ENCODE measurements at places on chromosomes 2 and 18.

DNA sequence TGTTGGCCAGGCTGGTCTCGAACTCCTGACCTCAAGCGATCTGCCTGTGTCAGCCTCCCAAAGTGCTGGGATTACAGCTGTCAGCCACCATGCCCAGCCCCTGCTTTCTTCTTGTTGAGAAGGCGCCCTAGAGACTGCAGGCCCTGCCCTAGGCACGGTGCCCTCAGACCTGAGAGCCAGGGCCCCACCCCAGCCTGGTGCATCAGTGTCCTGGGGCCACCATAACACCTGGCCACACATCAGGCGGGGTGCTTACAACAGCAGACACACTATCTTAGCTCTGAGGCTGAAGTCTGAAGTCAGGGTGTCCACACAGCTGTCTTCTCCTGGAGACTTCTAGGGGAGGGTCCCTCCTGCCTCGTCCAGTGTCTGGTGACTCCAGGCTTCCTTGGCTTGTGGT is 120.6 kb downstream of the NDUFA10 start:
- DNase-seq: no peak

DNA sequence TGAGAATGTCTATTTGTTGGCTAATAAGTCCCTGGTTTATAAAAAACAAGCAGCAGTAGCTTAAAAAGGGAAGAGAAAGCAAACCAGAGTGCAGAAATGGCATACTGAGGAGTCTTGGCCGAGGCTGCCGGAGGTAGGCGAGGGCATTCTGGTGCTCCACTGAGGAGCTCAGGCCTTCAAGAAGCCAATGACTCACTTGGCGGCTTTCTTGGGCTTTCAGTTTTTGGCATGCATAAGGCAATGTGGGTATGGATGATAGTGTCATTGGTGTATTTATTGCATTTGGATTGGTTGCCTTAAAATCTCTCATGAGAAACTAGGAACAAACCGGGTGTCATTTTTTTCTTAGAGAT is 119.6 kb upstream of the ARL5A start:
- no peak for DNase-seq

GRCh38 chr18:54762386-54762785 is 65.9 kb upstream of the RAB27B start:
- DNase-seq: no peak

DNA sequence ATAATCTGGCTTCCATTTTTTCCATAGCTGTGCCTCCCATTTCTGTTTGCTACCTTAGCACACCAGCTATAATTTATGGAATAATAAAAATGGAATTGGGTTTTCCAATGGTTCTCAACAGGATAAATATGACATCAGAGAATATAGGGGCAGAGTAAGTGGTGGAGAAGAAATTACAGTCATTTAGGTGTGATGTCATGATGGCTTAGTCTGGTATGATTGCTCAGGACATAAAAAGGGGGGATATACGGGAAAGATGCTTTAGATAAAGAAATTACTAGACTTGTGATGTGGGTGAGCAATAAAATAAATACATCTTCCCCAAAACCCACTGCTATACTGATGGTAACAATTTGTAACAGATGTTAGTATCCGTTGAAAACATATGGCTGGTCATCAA is 21.6 kb upstream of the KIF5C start:
- no peak for DNase-seq

GRCh38 chr2:42939411-42940206 is 147.2 kb upstream of the HAAO start:
- DNase-seq: no peak

- DNase-seq: no peak
Measured at GRCh38 chr2:48049371-48049770, 143.1 kb upstream of the FBXO11 start.

DNA sequence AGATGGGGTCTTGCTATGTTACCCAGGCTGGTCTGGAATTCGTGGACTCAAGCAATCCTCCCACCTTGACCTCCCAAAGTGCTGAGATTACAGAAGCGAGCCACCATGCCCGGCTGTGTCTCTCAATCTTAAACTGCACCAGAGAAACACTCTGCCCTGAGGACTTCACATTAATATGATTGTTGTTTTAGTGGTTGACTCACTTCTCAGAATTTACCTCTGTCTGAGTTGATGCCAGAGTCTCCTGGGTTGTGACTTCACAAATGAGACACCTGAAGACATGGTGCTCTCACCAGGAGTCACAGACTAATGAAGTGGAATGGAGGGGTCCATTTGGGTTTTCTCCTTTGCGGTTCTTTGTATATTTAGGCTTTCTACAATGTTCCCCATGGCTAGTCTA is 61.0 kb upstream of the TGIF1 start:
- DNase-seq: no peak

GRCh38 chr2:161426455-161426921 is 10.4 kb downstream of the TBR1 start:
- no peak for DNase-seq

DNA sequence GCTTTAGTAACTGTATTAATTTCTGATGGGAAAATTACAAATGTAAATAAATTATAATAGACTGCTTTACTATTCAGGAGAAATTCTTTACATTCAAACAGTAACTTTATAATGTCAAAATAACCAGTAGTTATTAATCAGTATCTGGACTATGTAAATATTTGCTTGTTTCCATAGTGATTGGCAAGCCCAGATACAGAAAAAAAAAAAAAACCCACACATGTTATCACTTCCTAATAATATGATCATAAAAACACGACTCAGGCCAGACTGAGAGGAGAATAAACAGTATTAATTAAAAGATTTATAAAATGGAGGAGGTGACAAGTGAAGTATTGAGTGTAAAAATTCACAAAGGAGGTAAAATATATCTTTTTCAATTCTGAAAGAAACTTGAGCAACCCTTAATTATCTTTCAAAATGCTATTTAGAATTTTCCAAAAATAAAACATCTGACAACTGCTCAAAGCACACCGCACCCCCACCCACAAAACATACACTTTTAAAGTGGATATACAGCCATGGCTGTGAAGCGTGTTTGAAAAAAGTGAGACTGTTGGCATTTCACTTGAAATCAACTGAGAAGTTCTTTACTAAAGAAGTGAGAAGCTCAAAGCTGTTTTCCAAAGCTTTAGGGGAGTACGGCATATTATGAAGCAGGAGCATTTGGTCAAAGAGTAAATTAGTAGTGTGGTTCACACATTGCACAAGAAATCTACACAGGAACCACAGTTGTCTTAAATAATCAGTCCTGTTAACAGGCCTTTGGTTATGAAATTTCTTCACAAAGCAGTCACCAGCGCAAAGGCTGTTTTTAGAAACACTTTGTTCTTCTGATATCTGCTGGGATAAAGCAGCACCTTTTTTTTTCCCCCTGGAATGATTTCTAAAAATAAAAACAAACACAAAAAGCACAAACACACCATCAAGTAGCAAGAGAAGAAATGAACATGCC is 475.8 kb downstream of the TXNL1 start:
- no peak for DNase-seq

All from chondrocyte (in vitro differentiated cells).